Epithelial cell of prostate (primary cell): ENCODE measurements at places on chromosomes 13 and 19.

DNA sequence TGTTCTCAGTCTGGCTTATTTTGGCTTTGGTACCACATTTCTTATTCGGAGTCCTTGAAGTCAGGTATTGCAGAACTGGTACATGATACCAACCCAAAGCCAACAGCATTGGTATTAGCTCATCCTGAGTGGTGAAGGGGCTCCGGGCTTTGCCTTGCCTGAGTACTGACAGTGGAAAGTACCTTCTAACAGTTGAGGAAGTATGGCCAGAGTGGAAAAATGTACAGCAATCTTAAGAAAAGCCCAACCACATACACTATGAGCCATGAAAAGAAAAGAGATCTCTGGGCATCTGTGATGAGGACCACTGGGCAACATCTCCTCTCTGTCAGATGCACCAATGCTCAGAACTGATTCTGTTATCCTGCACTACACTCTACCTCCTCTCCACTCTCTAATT lies 8.3 kb downstream of the LCP1 start:
- DNase-seq: no peak

DNA sequence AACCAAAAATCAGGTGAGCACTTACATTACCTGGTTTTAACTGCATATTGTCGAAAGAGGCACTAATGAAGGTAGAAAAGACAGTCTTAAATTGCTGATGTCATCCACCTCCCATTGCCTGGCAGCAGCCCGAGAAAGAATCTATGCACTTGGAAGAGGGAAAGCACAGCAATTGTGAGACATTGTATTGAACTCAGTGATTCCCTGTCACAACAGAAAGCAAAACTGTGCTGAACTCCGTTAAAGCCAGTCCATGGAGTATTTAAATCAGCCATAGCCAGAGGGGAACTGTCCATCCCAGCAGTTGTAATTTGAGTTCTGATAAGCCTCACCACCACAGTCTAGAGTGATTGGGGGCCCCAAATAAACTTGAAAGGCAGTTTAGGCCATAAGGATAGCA lies 466.6 kb upstream of the PCDH9 start:
- DNase-seq: no peak

DNA sequence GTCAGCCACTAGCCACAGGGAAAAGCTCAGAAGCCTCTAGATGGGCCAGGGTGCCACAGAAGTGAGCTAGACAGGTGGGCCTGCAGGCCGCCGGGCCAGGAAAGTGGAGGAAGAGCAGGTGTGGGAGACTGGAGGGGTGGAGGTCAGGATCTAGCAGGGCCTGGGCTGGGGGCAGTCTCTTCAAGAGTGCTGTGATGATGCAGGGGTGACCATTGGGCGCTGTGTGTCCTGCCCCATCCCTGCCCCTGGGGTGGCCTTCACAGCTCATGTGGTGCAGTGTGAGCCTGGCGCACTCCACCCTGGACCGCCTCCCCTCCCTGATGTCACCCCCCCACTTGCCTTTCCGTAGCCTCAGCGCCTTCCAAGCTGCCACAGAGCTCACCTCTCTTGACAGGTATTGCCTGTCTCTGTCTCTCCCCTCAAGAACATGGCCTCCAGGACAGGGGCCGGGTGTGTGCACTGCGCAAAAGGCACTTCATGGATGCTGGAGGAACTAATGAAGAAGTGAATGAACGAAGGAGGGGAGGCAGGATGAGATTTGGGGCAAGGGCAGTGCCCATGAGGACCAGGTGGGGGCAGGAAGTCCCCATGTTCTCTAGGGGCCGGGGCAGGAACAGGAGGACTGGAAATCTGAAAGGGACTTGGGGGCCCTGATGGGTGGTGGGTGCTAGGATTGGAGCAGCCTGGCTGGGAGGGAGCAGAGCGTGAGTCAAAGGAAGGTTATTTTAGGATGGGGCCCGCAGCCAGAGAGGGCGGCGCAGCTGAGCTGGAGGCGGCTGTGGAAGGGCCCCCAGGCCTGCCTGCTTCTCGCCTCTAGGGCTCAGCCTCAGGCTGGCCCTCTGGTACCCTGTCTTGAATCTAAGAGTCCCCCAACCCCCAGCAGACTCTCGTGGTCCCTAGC lies 6.6 kb downstream of the SSBP4 start:
- no peak for DNase-seq

DNA sequence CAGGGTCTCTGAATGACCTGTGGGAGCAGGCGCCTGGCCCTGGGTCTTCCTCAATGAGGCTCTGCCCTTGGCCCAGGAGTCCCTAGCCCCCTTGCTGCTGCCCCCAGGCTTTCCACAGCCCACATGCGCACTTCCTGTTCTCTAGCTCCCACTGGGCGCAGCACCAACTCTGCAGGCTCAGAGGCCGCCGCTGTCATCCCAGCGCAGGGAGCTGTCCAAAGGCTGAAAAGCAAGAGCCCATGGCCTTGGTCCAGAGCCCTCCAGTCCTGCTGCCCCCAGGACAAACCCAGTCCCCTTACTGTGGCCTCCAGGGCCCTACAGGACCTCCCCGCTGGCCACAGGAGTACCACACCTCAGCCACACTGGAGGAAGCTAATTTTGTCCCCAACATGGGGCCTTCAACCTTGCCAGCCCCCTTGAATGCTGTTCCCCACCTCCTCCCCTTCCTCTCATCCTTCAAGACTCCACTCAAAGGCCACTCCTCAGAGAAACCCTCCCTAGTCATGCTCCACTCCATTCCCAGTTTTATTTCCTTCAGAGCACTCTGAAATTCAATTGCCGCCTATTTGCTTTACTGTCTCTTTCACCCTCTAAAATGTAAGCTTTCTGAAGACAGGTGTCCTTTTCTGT lies 8.0 kb upstream of the POU2F2 start:
- peak; percentile 12 for DNase-seq

- DNase-seq: no peak
These were observed 2.4 kb downstream of the DHX34 start for GRCh38 chr19:47351548-47351947.

DNA sequence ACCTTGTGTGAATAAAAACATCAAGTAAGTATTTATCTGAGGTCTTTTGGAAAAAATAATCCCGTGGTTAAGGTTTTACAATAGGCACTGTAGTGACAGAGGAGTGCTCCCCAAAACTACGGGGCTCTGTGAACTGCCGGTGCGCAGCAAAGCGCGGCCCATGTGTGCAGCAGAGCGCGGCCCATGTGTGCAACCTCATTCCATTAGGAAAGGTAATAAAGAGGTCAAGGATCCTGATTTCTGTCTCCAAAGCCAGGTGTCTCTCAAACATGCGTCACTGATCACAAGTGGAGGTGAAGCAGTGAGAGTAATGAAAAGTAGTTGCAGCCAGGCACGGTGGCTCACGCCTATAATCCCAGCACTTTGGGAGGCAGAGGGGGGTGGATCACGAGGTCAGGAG lies 58.7 kb downstream of the MRPL57 start:
- DNase-seq: no peak

DNA sequence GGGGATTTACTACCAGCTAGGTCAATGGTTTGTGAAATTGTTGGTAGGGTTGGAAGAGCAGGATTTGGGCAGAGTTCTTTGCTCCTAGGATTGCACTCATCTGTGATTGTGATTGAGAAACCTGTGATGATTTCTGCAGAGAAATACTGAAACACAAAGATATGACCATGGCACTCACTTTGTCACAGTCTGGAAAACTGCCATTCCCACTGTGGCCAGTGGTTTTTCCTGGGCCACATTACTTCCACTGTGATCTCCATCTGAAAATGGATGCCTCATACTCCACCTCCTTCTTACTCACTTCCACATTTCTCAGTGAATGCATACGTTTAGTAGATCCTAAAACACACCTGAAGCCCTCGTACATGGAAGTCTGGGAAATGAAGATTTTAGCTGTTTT lies 593.2 kb downstream of the LMO7 start:
- no peak for DNase-seq

DNA sequence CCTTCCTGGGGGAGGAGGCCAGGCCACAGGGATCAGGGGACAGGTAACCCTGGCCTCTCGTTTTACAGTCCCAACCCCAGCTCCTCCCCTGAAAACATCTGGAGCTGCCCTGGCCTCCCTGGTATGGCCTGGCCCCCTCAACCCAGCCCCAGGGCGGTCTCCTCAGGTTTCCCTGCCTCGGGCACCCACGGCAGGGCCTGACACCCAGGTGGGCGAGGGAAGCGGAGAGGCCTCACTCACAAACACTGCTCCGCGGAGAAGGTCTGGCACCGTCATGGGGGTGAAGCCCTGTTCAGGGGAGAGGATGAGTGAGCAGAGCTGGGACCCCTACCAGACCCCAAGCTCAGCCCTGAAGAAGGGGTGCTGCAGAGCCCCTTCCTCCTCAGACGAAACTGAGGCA lies 6.5 kb upstream of the CCER2 start:
- no peak for DNase-seq

DNA sequence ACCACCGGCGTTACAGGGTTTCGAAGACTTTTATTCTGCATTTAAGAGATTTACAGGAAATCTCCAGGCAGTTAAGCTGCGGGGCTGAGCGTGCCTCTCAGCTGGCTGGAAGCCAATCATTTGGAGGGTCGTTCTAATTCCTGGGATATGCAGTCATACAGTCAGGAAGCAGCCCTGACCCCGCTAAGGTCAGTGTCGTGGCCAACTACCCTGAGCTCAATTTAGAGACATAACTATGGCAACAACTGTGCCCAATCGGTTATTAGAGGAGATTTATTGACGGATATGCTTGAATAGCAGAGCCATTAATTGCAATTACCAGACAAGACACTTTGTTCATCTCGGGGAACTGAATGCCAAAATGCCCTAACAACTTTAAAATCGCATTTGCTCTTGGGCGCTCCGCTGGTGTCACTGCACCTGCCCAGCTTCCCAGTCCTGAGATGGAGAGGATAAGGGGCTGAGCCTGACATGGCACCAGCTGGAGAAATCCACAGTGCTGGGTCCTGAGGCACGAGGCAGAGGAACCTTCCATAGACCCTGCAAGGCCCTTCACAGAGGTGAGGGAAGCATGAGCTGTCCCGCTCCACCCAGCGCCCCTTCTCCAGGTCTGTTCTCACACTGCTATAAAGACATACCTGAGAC lies 15.1 kb upstream of the ZNF507 start:
- DNase-seq: no peak

DNA sequence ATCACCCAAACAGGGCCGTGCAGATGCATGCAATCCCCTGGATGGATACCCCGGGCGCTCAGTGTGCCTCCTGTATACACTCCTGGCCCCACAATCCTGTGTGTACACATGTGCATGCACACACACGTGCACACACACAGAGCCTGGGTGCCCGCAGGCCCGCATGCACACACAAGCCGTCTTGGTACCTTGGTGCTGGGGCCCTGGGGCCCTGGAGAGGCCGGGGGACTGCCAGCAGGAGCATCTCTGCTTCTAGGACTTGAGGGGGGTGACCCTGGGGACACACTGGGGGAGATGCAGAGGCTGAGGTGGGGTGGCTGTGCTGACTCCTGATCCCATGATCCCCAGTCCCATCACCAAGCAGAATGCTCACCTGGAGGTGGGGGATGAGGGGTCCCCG lies 15.6 kb upstream of the EPOR start:
- no peak for DNase-seq

DNA sequence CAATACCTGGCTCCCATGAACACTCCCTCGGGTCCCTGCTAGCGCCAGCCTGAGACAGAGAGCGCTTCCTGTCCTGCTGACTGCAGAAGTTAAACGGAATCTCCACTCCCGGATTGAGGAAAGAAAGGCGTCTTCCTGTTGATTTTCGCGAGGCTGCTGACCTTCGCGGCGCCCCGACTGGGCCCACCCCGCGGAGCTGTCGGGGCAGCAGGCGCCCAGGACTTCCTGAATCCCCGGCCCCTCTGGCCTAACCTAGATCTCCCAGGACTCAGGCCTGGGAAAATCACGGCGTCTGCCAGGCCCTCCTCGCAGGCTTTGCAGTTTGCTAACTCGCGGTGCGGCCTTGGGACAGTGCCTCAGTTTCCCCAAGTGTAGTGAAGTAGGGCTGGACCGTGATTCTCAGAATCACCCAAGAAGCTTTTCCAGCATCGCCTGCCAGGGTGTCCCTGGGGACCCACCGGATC lies 108.8 kb downstream of the KCTD15 start:
- DNase-seq: no peak

- DNase-seq: no peak
These were observed 5.4 kb downstream of the THOP1 start for GRCh38 chr19:2790557-2791271.

DNA sequence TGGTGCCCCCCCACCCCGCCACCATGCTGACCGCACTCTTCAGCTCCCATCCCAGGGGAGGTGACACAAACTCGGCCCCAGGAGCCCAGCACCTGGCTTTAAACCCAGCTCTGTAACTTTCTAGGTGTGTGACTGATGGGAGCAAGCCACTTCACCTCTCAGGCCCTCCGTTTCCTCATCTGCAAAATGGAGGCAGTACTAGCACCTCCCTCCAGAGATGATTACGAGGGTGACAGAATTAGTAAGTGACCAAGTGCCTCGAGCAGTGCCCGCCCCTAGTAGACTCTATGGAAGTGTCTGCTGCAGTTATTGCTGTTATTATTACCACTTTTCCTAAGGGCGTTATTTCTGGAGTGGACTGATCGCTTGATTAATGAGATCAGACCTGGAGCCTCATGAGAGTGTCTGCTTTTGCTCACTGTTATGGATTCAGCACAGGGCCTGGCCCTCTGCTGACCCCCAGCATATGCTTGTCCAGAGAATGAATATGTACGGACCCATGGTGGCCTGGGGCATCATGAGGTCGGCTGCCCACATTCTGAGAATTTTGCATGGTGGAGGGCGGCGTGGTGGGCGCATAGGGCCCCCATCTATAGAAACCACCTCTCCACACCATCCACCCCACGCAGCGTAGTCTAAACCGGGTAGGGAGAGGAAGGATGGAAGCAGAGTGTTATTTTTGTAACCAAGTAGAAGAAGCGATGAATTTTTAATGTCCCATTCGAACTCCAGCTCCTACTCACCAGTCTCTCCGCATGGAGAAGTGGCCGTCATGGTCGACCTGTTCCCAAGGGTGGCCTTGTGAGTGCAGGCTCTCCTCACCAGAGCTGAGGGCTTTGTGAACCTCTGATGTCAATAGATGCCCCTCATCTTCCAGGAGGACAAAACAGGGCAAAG lies 48.2 kb downstream of the CAPN12 start:
- DNase-seq: no peak

- DNase-seq: no peak
These were observed 124.2 kb downstream of the CACNA1A start for GRCh38 chr19:13381827-13382632.

GRCh38 chr13:52797176-52797575 lies 51.3 kb downstream of the PCDH8 start:
- no peak for DNase-seq

- DNase-seq: no peak
These were observed 47.0 kb upstream of the USPL1 start for GRCh38 chr13:30570691-30571090.

DNA sequence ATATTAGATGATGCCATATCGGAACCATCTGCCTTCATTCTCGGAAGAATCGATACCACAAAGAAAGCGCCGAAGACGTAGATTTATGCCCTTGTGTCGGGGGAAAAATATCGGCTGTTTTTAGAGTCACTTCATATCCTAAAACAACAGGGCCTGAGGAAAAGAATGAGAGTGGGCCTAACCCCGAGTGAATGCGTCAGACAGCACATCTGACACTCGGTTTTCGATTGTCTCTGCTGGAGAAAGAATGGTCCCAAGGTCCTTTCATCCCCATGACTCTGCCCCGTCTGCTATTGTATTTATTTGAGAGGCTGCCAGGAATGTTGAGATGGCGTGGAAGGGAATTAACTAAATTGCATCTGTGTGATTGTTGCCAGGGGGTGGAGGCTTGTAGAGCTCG lies 46.1 kb downstream of the CHST8 start:
- no peak for DNase-seq
